ENCODE measurements at places on chromosomes 16 and 17.

DNA sequence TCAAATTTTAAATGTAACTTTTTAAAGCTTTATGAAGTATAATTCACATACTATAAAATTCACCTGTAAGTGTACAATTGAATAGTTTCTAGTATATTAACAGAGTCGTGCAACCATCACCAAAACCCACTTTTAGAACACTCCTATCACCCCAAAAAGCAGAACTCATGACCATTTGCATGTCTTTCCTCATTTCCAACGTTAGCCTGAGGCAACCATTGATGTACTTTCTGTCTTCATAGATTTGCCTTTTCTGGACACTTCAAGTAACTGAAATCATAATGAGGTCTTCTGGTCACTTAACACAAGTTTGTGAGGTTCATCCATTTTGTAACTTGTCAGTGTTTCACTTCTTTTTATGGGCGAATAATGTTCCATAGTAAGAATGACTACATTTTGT lies 33.2 kb downstream of the METTL16 start:
- no peak for DNase-seq

- no peak for DNase-seq
These were observed 24.8 kb downstream of the CYB5D2 start for GRCh38 chr17:4167786-4168185.

- no peak for DNase-seq
These were observed 2.3 kb upstream of the KRT15 start for GRCh38 chr17:41520821-41521521.

DNA sequence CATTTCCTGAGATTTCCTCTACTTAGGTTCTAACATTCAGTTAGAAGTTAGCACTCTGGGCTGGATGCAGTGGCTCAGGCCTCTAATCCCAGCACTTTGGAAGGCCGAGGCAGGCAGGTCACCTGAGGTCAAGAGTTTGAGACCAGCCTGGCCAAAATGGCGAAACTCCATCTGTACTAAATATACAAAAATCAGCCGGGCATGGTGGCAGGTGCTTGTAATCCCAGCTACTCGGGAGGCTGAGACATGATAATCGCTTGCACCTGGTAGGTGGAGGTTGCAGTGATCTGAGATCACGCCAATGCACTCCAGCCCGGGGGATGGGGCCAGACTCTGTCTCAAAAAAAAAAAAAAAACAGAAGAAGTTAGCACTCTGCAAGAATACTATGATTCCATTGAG lies 1430.9 kb downstream of the CDH11 start:
- no peak for DNase-seq

DNA sequence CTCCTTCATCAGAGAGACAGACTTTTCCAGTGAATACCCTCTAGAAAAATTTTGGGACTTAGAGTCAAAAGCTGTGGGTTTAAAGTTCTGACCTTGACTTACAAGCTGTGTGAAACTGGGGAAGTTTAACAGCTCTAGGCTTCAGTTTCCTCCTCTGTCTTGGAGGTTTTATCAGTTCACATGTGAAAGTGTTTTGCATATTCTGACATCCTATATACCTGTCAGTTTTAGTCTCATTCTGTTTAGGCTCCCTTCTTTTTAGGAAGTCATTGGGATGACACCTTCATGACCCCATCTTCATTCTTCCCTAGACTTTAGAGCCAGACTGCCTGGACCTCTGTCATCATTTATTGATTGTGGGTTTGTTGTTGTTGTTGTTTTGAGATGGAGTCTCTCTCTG lies 44.4 kb downstream of the YPEL2 start:
- DNase-seq: no peak

DNA sequence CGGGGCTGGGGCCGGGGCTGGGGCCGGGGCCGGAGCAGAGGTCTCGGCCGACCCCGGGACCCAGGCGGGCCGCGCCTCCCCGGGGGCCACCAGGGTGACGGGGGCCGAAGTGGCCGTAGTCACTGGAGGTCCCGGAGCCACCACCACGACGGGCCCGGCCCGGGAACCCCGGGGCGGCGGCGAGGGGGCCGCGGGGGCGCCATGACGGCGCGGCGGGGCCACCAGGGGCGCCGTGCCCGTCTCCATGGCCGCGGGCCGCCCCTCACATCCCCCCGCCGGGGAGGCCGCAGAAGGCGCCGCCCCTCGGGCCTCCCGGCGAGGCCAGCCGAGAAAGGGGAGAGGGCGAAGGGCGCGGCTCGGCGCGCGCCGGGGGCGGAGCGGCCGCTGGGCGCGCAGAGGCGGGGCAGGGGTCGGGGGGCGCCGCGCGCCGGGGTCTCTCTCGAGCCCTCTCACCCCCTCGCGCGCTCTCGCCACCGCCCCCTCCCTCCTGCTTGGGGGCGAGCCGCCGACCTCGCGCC lies 297 bp downstream of the TBC1D10B start:
- no peak for DNase-seq

DNA sequence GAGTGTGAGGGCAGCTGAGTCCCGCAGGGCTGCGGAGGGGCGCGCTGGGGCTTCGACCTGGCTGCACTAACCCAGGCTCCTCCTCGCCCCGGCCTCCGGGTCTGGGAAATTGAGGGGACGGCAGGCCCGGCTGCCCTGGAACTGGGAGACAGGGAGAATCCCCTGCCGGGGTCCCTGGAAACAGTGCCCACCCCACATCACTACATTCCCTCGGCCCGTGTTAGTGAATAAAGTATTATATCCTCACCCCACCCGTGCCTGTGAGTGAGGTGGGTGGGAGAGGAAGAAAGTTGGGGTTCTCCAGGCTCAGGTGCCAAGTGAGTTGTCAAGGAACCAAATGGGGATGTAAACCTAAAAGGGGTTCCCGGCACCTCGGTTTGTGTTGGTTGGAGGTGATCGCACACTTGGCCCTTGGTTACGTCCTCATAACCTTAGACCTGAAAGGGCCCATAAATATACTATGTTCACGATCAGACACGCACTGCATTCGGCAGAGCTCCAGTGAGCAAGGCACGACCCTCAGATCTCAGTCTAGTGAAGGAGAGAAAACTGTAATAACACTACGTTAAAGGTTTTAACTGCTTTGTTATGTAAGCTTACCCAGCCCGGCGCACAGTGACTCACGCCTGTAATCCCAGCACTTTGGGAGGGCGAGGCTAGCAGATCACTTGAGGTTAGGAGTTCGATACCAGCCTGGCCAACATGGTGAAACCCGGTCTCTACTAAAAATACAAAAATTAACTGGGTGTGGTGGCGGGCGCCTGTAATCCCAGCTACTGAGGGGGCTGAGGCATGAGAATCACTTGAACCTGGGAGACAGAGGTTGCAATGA lies 11.2 kb downstream of the ZNF771 start:
- no peak for DNase-seq

DNA sequence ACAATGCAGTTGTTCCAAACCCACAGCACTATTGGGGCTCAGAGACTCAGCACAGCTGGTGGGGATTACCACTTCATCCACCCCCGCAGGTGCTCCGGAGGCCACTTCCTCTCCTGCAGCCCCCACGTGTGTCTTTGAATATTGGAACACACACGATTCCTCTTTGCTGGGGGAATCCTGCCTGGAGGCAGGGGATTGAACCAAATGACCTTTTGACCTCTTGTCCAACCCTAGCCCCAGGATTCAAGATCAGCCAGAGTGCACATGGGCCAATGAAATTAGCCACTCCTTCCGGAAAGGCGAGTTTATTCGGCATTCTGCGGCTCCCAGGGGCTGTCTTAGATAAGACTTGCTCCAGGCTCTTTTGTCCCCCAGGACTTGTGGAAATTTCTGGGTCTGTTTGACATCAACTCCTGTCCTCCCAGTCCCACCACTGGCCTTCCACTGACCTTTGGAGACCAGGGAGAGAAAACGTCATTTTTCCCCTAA lies 350.2 kb downstream of the FOXL1 start:
- DNase-seq: no peak
